ENCODE measurements at places on chromosomes 6 and 20.

GRCh38 chr6:44012078-44012493 lies 115.2 kb downstream of the MRPL14 start:
- no peak overlapping the region for H3K4me3 ChIP-seq
- H3K36me3 ChIP-seq, result no peaks in the 10 kb centered on the region
- H3K27me3 ChIP-seq, result no peaks in the 10 kb centered on the region

- H3K27me3 ChIP-seq, result no peaks in the 10 kb centered on the region
- no peak overlapping the region for H3K27ac ChIP-seq
- no peaks in the 10 kb centered on the region for H3K4me1 ChIP-seq
- H3K36me3 ChIP-seq, result no peaks in the 10 kb centered on the region
- no peak for DNase-seq
Observed at GRCh38 chr20:49303065-49303552, 25.3 kb upstream of the ZNFX1 start.

GRCh38 chr6:75204959-75205775 lies 686 bp downstream of the COL12A1 start:
- no peak for DNase-seq
- peaks cover 4% of the 10 kb centered on the region for H3K27me3 ChIP-seq
- H3K4me3 ChIP-seq, result peak overlapping the region; percentile 33
- H3K36me3 ChIP-seq, result no peaks in the 10 kb centered on the region
- H3K4me1 ChIP-seq, result peaks cover 45% of the 10 kb centered on the region

DNA sequence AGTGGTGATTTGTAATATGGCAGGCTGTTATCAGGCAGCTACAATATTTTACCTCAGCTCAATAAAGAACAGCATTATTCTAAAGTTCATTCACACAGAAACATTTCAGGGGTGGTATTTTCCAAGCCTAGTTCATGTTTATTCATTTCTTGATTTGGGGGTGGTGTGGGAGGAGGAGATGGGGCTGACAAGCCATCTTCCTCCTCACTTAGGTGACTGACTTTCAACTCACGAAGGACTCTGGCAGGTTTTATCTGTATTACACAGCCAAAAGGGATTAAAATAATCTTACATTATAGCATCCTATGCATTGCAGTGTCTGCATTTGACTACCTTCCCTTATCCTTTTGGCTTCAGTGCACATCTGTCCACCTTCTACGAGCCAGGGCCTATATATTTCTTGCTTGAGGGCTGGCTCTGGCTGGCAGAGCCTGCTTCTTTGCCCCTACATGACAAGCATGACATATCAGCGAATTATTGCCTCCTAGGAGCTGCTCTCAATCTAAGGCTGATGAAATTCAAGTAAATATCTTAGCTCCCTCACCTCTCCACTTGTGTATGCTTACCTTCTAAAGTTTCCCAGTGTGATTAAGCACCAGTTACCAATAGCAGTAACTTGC lies 20.0 kb downstream of the KHDRBS2 start:
- H3K4me3 ChIP-seq, result no peak overlapping the region
- no peaks in the 10 kb centered on the region for H3K27me3 ChIP-seq
- DNase-seq, result no peak
- no peaks in the 10 kb centered on the region for H3K36me3 ChIP-seq
